ENCODE measurements at places on chromosomes 2 and 18.

- no peak for DNase-seq
Measured at GRCh38 chr2:203600286-203600685, 65.2 kb upstream of the RAPH1 start.

DNA sequence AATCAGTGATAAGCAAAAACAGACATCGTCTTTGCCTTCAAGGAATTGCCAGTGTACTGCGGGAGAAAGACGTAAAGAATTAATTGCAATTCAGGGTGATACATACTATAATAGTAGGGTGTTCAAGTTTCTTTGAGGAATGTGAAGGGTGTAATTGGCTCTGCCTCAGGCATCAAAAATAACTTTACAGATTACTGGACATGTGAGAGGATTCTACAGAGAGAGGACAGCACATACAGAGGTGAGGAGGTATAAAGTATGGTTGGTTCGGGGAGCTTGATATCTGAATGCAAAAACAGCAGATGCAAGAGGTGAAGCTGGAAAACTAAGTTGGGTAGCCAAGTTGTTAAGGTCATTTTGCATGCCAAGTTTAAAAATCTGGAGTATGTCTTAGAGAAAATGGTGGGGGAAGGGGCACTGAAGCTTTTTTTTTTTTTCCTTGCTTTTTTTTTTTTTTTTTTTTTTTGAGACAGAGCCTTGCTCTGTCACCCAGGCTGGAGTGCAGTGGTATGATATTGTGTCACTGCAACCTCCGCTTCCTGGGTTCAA is 227.5 kb upstream of the FOSL2 start:
- no peak for DNase-seq

- peak; percentile 77 for DNase-seq
Measured at GRCh38 chr2:136327162-136327852, 209.4 kb upstream of the CXCR4 start.

GRCh38 chr2:71822463-71822862 is 325.2 kb downstream of the CYP26B1 start:
- DNase-seq, result no peak

DNA sequence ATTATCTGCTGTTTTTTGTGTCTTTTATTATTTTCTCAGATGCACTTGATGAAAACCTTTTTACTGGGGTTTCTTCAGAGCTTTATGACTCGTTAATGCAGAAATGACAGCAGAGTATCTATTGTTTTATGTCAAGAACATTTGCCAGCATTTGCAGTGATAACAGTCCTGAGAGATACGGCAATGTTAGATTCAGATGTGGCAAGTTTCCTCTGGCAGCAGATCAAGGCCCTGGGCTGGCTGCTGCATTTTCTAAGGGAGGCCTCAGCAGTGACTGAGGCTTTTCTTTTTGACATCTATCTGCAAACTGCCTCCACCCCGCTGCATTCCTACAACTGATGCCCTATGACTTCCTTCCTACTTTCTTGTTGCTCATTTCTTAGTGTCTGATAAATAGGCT is 40.2 kb downstream of the EFEMP1 start:
- no peak for DNase-seq

- no peak for DNase-seq
Measured at GRCh38 chr2:29012211-29012681, 31.1 kb downstream of the TOGARAM2 start.

- no peak for DNase-seq
Measured at GRCh38 chr2:54341656-54342055, 85.6 kb upstream of the TSPYL6 start.

- no peak for DNase-seq
Measured at GRCh38 chr2:127778447-127778846, 32.5 kb downstream of the WDR33 start.

DNA sequence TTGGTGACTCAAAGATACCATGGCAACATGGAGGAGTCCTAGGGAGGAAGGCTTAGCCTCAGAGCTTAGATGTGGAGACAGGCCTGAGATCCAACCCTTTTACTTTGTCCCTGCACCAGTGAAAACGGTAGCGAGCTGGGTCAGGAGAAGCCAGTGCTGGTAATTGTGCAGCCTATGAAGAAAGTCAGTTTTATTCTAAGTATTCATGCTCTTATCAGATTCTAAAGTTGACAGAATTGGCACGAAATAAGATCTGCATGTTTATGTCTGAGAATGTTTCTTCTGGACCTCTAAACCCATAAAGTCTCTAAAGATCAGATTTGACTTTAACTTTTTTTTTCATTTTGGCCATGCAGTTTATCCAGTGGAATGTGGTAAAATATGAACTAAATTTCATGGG is 93.8 kb downstream of the SCG2 start:
- no peak for DNase-seq

DNA sequence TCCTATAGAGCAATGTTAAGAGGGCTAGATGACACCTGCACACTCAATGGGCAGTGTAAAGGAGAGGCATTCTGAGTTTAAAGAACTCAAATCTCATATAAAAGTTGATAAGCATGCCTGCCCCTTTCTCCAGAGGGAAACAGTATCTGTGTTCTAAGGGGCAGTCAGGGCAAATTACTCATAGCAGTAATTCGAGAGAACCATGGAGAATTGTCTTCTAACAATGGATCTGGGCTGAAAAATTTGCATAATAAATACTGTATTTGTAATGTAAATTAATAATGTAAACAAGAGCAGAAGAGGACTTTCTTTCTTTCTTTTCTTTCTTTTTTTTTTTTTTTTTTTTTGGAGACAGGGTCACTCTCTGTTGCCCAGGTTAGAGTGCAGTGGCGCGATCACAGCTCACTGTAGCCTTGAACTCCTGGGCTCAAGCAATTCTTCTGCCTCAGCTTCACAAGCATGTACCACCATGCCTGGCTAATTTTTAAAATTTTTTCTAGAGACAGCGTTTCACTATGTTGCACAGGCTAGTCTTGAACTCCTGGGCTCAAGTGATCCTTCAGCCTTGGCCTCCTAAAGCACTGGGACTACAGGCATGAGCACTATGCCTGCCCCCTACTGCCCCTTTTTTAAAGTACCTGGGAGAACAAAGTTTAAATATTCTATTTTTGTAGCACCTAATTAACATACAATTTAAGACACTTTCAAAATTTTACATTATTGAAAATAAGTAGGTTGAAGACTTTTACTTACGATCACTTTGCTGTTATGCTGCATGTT is 70.6 kb downstream of the OTX1 start:
- DNase-seq, result no peak

DNA sequence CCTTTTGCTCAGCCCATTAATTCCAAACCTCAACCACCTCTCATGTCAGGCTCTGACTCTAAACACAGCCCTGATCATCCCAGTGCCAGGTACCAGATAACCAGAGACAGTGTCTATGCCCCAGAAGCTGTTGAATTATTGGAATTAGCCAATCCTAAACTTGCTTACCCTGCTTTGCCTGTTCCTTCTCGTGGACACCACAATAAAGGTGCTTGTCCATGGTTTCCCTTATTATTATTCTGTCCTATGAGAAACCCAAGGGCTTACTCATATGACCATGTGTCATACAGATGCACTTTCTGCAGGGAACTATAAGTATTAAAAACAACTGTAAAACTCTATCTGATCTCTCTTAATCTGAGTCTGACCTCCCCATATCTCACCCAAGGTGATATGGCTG is 2193.8 kb upstream of the PIK3C3 start:
- DNase-seq, result no peak

- DNase-seq, result no peak
Measured at GRCh38 chr18:57230861-57231585, 84.1 kb downstream of the BOD1L2 start.

DNA sequence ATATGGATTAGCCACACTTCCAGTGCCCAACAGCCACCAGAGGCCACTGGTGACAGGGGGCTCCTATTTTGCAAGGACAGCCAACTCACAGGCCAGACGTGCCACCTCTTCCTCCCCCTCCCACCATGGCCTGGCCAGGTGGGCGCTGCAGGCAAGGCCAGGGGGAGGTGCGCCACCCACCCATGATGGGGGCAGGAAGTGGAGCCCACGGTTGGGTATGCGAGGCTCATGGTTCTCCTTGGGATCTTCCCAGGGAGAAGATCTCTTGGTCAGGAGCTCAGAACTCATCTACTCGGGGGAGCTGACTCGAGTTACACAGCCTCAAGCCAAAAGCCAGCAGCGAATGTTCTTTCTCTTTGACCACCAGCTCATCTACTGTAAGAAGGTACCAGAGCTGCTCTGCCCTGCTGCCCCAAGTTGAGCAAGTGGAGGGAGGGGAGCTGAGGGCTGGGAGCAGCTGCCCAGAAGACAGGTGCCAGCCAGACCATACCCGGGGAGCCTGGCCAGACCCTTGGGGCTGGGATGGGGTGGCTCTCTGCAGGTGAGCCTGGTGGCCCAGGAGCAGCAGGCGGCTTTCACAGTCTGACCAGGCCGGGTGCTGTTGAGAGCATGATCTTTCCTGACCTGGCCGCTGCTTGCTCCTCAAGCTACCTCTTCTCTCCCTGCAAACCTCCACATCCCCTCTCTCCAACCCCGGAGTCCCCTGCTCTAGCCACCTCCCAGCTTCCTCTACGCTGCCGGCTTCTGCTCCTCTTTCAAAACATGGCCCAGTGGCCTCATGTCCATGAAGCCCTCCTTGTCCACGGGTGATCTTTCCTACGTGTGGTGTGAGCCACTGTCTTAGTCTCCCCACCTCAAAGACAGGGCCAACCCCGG is 49.8 kb downstream of the FAM168B start:
- DNase-seq, result no peak

DNA sequence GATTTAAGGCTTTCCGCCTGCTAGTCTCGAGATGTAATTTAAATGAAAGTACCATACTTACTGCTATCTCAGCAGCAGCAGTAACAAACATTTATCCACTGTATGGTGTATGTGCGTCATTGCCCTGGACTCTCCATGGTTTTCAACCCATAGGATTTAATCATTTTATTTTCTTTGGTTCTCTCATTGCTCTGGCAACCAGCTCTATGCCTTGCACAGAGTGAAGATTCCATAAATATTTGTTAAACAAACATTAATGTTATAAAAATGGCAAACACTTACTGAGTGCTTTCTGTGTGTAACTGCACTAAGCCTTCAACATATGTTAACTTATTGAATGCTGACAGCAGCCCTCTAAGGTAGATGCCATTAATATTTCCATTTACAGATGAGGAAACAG is 1.3 kb upstream of the LMAN1 start:
- no peak for DNase-seq

DNA sequence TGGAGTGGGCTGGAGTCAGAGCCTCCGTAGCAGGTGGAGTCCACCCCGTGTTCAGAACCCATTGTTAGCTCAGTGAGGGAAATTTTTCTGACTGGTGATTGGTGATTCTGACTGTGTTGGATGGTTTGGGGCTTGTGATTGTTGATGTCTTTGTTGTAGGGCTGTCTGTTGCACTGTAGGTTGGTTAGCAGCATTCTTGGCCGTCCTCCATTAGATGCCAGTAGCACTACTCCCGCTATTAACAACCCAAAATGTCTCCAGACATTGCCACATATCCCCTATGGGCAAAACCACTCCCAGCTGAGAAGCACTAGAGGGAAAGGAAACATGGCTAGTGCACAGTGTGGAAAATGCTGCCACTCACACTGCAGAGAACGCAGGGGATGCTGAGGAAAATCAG is 51.7 kb downstream of the ARMC9 start:
- DNase-seq, result no peak

GRCh38 chr18:48863432-48864065 is 87.2 kb downstream of the SMAD7 start:
- no peak for DNase-seq

- DNase-seq, result no peak
Measured at GRCh38 chr2:57726294-57726693, 320.3 kb upstream of the VRK2 start.

DNA sequence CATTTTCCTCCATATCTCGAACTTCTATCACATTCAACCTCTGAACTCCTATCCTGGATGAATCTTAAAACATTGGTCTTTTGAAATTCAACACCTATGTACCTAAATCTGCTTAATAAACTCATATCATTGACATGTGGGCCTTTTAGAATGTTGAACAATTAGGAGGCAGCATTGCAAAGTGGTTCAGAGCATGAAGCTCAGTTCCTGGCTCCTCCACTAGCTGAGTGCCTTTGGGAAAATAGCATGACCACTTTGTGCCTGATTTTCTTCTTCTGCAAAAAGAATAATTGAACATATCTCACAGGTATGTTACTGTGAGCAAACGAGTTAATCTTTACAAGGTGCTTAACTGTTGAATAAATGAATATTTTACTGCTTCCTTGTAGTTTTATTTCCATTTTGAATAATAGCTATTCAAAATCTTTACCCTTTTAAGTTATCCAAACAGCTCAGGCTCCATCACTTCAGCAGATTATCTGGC is 14.3 kb upstream of the ITPRID2 start:
- no peak for DNase-seq

DNA sequence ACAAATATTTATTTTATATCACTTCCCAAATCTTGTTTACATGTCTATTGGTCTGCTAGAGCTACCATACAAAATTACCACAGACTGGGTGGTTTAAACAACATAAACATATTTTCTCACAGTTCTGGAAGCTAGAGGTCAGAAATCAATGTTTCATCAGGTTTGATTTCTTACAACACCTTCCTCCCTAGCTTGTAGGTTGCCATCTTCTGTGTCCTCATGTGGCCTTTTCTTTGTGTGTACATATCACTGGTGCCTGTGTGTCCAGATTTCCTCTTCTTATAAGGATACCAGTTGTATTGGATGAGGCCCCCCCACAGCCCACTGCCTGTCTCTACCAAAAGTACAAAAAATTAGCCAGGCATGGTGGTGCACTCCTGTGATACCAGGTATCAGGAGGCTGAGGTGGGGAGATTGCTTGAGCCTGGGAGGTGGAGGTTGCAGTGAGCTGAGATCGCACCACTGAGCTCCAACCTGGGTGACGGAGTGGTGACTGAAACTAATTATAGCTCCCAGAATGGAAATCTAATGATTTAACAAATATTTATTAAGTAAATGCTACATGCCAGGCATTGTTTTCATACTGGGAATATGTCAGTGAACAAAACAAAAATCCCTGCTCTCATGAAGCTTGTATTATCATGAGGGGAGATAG is 13.6 kb downstream of the EML4 start:
- DNase-seq, result no peak

GRCh38 chr18:63319383-63320122 is at the start of gene BCL2:
Gene BCL2 (minus strand): TSS chr18:63319769.
- no peak for DNase-seq

GRCh38 chr2:182393270-182393760 is 33.5 kb downstream of the PDE1A start:
- no peak for DNase-seq

DNA sequence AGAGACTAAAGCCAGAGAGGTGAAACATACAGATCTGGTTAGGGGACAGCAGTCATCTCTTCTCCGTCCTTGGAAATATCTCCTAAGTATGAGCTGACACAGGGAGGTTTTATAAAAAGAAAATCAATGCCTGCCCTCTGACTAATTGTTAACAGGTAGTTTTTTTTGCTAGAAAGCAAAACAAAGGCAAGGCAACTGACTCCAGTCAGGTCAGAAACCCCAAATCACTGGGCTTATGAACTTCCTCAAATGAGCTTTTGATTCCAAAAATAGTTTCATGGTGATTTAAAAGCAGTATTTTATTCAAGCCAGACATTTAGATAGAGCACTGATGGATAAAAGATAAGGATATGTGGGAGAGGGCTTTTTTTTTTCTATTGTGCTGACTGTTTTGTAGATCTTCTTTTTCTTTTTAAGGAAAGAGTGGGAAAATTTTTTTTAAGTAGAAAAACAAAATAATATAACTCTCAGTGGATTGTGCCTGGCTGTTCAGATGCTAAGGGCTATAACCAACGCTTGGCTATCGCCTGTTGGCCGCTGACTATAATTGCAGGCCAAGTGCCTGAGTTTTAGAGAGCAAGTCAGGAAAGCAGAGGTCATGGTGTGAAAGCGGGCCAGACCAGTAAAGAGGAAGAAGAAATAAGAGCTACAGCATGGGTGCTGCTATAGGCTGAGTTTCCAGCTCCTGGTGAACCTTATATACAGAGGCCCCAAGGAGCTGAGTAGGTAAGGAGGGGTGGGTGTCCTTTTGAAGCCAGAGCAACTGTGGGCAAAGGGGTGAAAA is 44.9 kb downstream of the MRPL35 start:
- no peak for DNase-seq

Data from activated T-cell treated with anti-CD3 and anti-CD28 coated beads for 48 hours (primary cell).